ENCODE measurements at places on chromosomes 13 and 19.

DNA sequence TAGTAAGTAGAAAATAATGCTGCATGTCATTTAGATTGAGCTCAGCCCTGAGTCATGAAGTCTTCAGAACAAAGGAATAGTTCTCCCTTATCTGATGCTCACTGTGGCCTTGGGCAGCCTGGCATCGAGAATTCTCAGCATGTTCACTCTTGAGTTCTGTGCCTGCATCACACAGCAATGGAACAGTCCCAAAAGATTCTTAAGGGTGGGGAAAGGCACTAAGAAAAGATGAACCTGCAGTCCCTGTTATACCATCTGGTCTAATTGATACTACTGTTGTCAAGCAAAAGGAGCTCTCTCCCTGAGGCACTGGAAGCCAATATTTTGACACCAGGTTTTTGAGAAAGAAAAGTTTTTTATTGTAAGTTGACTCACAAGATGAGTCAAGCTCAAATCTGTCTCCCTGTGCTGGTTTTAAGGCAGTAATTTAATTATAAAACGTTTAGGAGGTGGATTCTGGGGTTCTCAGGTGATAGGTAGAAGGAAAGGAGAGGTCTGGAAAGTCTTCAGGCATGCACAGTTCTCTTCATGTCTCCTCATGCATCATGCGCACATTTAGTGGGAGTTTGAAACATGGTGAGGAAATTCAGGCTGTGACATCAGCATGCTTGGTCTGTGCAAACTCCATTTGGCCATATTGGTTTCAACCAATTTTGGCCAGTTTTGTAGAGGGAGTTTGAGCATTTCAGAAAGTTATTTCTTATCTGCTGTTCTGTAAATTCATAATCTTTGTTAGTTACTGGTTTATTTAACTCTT lies 38.1 kb upstream of the ZNF766 start:
- no peak for DNase-seq

GRCh38 chr19:54429176-54429495 lies 13.9 kb downstream of the TTYH1 start:
- DNase-seq = no peak

- DNase-seq = no peak
Measured at GRCh38 chr19:55700813-55701212, 25.8 kb downstream of the EPN1 start.

DNA sequence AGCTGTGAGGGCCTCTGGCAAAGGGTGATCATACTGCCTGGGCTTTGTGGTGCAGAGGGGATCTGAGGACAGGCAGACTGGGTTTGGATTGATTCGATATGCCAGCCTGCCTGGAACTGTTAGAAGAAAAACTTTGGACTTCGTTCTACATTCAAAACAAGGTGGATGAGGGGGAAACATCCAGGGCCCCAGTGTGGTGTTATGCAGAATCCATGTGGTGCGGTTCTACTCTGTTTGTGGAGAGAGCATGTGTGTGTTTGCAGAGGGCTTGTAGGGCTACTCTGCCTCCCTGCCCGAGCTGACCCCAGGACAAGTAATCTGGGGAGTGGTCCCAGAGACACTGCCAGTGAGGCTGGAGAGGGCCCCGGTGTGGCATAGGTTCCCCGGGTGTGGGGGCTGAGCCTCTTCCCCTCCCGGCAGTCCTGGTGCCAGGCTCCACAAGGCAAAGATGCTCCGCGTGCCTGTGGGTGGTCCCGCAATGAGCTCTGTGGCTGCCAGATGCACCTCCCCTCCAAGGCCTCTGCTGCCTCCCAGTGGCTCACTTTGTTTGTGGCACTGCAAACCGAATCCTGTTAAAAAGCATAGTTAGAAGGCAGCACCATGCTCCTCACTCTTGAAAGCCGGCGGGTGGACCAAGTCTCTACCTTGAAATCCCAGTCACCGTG lies 22.3 kb upstream of the TFDP1 start:
- DNase-seq = peak; percentile 53

DNA sequence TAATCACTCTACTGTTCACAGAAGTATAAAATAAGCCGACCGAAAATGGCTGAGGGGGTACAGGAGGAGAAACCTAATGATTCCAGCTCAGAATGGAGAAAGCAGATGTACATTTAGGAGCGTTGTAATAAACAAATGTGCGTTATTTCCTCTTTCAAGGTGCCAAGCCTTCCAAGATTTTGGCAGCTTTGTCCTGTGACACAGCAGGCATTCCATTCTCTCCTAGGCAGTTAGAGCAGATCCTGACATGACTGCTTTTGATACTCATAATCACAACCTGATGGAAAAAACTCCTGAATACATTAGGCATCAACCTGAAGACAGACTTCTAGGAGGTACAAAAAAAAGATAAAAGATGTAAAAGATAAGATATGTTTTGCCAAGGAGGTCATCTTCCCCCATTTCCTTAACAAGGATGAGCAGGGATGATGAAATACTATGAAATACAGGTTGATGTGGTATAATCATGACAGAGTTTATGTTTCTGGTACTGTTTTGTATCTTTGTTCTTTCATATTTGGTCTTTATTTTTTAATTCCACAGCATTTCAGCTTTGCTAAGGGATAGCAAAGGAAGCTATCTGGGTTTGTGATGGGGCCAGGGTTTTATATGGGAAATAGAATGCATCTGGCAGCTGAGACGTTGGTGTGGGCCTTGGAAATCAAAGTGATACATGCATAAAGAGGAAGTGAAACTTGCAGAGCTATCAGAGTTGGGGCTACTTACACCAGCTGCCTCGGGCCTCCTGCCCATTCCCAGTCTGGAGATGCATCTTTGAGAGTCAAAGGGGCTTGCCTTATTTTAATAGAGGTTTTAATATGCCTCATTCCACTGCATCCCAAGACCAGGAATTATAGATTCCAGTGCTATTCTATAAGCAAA lies 222.5 kb downstream of the OXGR1 start:
- no peak for DNase-seq

All from activated CD4-positive, alpha-beta T cell treated with anti-CD3 and anti-CD28 coated beads, Interleukin-10, Interleukin-2, amounts not matched to agents 100 ng/mL and 50 ng/mL, durations not matched to agents 16 hours and 8 hours (primary cell).